ENCODE measurements at places on chromosomes 4 and X. TPM values are rescaled to one million over a fixed set of nuclear protein-coding genes. Genes with fewer than 3 reads are reported as not detected.

Gene NAP1L2
- total RNA-seq, result 0.68 TPM

Gene DCK
- total RNA-seq, result 15.4 TPM

Gene MGAT4D
- total RNA-seq, result not detected

Gene RADX
- 2.7 TPM for total RNA-seq

Gene ZGRF1
- 3.1 TPM for total RNA-seq

Gene SLC4A4
- total RNA-seq, result under 0.01 TPM

Gene F8A3
- 0.34 TPM for total RNA-seq

Gene SORBS2
- total RNA-seq, result 8.7 TPM

Gene PAGE4
- not detected for total RNA-seq

Gene PGRMC2
- 44.8 TPM for total RNA-seq

Gene SMIM31
- total RNA-seq, result not detected

Gene PHOX2B
- not detected for total RNA-seq

Gene PRR32
- total RNA-seq, result not detected

Gene TENM3
- total RNA-seq, result 15.0 TPM

Gene GAB1
- total RNA-seq, result 23.0 TPM

Gene FAM236C
- total RNA-seq, result not detected

Gene NXT2
- total RNA-seq, result 17.8 TPM

Gene XPNPEP2
- not detected for total RNA-seq

Gene ESX1
- total RNA-seq, result not detected

Gene HDAC6
- total RNA-seq, result 35.2 TPM

Gene SAGE1
- total RNA-seq, result not detected

Gene COMMD8
- 28.0 TPM for total RNA-seq

Gene BTK
- total RNA-seq, result not detected

Gene KLF8
- 2.1 TPM for total RNA-seq

Gene NXF2
- total RNA-seq, result not detected

Gene LPAR4
- total RNA-seq, result not detected

Gene PLAC1
- total RNA-seq, result 2.3 TPM

Gene TMEM184C
- total RNA-seq, result 74.6 TPM

Gene GAGE1
- not detected for total RNA-seq

Gene CMC4
- 9.0 TPM for total RNA-seq

Gene LEF1
- under 0.01 TPM for total RNA-seq

Gene TAF7L
- under 0.01 TPM for total RNA-seq

Gene PPARGC1A
- total RNA-seq, result under 0.01 TPM

Gene EMCN
- not detected for total RNA-seq

Gene UCP1
- total RNA-seq, result not detected

Gene CSN1S1
- not detected for total RNA-seq

Gene RBM46
- 0.34 TPM for total RNA-seq

Gene SCFD2
- total RNA-seq, result 37.4 TPM

Gene SYN1
- 0.07 TPM for total RNA-seq

Gene FANCB
- total RNA-seq, result 2.2 TPM
